CD4-positive, alpha-beta T cell treated with Interleukin-12 subunit alpha and Interleukin-12 subunit beta, for 1 hour (primary cell): ENCODE measurements at places on chromosomes 1 and 21.
A peak's percentile ranks its signal among the peaks of the same experiment; 100 is the strongest.

GRCh38 chr21:21668198-21668597 lies 670.0 kb downstream of the NCAM2 start:
- no peak for DNase-seq

- no peak for DNase-seq
These were observed 17.8 kb downstream of the GNG12 start for GRCh38 chr1:67815303-67816094.

GRCh38 chr1:43530483-43531106 lies at the start of gene PTPRF:
TSS of gene PTPRF (plus strand) at chr1:43530883. CDS start at chr1:43545076, 14,193 bp downstream.
- DNase-seq: peak; percentile 30

GRCh38 chr1:233707153-233707879 lies 93.4 kb downstream of the KCNK1 start:
- no peak for DNase-seq

- no peak for DNase-seq
These were observed 102.4 kb downstream of the CNIH3 start for GRCh38 chr1:224718470-224719053.

GRCh38 chr1:11804666-11805421 lies 920 bp downstream of the MTHFR start:
- peak; percentile 40 for DNase-seq

DNA sequence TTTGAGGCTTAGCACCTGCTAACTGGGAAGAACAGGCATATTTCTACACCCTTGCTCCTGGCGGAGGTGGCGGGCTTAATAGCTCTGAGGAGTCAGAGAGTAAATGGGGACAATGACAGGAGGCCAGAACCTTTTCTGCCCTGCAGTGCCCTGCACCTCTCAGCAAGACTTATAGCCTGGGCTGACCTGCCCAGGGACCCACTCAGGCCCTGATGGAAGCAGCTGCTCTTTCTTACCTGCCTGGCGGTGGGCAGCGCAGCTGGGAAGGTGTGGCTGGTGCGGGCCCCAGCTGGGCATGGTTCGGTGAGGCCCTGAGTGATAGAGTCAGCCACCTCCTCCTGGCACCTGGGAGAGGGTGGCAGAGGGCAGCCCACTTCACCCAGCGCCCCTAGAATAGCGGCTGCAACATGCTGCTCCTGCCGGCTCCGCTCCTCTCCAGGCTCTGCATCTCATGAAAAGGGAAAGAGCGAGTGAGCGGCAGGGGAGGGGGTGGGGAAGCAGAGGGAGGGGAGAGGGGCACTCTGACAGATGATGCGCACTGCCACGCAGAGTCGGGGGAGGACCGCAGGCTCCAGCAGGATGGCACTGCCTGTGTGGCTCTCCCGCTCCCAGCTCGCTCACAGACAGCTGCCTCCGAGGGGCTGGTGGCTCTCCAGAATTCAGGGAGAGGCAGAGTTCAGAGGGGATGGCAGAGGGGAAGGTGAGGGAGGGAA lies at the start of gene RGS8:
Gene RGS8 (minus strand): TSS at position 472 of the 713 bp plus-strand sequence. CDS start 14,938 bp downstream, outside the sequence.
- DNase-seq: no peak

DNA sequence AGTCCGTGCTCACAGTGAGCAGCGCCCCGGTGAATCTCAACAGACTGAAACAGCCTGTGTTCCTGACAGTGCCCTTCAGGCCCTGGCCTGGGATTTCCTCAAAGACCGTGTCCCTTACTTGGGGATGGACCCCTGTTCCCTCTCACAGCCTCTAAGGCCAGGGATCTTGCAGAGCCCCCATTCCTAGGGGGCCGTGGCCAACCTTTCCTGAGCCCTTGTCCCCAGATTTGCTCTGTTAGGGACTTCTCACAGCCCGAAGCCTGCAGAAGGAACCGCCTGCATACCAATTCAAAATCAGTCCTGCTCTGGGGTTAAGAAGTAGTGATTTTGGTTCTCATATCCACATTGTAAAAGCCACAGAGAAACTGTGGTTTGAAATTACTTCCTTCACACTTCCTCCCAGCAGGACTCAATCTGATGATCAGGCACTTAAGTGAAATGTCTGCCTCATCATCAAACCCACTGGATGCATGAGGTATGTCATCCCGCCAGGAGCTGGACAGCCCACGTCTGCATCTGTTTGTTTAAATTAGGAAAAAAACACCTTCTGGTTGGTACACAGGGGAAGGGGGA lies 14.9 kb downstream of the ABCA4 start:
- DNase-seq: no peak

- no peak for DNase-seq
These were observed 69.3 kb downstream of the RPS6KA1 start for GRCh38 chr1:26598890-26599289.

DNA sequence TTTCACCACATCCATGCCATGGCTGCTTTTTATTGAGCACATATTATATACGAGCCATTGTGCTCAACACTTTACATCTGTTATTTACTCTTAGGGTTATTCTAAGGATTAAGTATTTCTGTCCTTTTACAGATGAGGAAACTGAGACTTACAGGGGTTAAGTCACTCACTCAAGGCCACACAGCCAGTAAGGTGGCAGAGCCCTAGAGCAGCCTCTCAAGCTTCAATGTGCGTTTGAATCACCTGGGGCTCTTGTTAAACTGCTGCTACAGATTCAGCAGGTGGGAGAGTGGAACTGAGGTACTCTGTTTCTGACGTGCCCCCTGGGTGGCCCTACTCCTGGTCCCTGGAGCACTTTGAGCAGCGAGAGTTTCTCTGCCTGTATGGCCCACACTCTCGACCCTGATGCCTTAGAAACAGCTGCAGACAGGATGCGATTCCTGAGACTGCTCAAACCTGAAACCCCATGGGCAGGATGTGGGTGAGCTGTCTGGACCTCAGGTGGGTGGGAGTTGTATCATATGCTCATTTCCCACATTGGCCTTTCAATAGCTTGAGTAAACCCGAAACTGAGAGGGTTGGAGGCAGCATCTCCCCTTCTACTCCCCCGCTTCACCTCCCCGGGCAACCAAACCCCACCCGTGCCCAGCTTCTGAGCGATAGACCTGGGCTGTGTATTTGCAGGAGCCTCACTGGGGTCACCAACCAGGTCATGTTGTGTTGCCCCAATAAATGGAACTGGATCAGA lies 59.3 kb downstream of the MAN1C1 start:
- DNase-seq: peak; percentile 69

DNA sequence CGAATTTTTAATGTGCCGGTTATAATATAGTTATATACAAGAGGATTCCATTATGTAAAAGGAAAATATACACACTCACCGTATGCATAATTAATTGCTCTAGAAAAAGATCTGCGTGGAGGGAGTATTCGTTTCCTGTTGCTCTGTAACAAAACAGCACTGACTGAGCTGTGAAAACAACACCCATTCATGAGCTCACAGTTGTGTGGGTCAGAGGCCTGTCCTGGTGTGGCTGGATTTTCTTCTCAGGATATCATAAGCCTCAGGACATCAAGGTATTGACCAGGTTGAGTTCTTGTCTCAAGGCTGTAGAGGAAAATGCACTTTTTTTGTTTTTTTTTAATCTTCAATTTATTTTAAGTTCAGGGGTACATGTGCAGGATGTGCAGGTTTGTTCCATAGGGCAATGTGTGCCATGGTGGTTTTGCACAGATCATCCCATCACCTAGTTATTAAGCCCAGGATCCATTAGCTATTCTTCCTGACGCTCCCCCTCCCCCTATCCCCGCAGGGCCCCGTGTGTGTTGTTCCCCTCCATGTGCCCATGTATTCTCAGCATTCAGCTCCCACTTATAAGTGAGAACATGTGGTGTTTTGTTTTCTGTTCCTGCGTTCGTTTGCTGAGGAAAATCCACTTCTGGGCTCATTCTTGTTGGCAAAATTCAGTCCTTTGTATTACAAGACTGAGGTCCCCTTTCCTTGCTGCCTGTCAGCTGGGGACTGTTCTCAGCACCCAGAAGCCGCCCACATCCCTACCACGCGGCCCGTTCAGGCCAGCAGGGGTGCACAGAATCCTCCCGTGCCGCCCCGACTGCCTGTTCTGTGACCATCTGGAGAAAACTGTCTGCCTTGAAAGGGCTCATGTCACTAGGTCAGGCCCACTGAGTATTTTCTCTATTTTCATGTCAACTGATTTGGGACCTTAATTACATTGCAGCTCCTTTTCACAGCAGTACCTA lies 87.4 kb upstream of the ERRFI1 start:
- peak; percentile 34 for DNase-seq

DNA sequence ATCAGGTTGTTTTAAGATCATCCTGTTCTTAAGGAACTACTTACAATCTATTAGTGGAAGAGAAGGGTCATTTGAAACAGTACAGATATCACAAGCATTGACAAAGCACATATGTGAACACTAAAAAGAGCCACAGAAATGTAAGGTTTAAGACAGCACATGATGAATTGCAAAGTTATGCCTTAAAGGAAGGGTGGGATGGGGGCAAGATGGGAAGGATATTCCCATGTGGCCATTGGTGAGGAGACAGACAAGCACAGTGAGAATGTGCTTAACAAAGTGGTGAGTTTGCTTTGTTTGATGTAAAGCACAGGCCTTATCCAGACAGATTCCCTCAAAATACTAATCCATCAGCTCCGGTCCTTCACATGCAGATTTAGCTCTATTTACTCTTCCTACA lies 151.6 kb upstream of the IVNS1ABP start:
- no peak for DNase-seq

DNA sequence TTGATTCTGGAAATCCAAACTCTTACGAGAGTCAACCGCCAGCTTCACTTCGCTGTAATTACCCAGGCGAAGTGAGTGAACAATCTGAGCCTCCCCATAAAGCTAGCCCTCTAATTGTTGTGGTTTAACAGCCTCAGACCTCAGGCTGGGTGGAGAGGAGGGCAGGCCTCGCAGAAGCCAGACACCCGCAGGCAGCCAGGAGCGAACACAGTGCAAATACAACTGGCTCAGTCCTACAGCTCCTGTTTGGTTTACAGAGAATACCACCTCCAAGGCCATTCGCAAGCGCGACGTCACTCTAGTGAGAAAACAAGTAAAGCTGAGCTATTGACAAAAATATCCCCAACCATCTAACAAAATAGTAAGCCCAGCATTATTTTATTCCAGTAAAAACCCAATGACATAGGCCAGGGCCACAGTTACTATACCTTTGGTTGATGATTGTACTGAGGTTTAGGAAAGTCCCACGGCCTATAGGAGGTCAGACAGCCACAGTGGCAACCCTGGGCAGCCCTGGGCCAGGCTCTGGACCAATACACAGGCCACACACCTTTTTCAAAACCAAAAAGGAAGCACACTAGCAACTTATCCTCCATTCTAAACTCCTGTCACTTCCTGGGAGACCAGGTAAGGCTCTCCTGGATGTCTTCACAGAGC lies 163.3 kb downstream of the ETS2 start:
- DNase-seq: no peak

DNA sequence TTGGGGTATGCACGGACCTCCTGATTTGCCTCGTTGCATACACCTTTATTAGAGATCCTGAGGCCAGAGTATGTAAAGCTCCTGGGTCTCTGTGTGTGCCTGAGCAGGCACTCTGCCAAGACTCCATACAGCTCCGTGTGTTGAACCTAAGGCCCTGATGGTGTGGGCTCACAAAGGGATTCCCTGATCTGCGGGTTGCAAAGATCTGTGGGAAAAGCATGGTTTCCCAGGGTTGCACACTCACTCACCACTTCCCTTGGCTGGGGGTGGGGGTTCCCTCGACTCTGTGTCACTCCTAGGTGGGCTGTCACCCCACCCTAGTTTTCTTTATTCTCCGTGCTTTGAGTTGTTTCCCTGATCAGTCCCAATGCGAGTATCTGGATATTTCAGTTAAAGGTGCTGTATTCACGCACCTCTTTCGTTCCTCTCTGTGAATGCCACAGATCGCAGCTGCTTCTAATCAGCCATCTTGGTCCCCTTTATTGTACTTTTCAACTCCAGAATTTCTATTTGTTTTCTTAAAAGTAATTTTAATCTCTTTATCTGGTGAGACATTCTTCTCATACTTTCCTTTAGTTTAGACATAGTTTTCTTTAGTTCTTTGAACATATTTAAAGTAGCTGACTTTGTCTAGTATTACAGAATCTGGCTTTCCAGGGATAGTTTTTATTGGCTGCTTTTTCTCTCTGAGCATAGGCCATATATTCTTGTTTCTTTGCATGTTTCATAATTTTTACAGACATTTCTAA lies 39.0 kb upstream of the F3 start:
- DNase-seq: no peak

GRCh38 chr1:202248861-202249260 lies 55.3 kb downstream of the LGR6 start:
- DNase-seq: no peak

DNA sequence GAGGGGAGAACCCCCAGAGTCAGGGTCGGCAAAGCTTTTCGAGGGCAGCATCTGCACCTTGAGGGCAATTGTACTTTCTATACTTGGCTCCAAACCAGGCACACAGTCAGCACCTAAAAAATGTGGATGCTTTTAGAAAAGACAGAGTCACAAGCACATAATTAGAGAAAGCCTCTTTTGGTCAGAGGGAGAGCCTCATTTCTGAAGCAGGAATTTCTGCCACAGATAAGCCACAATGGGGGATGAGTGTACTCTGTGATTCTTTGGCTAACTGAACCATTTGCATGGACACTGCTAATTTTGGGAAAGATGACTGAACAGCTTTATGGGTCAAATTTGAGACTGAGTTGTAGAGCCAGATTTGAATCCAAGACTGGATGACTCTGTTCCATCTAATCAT lies 635.7 kb downstream of the KIF26B start:
- no peak for DNase-seq

DNA sequence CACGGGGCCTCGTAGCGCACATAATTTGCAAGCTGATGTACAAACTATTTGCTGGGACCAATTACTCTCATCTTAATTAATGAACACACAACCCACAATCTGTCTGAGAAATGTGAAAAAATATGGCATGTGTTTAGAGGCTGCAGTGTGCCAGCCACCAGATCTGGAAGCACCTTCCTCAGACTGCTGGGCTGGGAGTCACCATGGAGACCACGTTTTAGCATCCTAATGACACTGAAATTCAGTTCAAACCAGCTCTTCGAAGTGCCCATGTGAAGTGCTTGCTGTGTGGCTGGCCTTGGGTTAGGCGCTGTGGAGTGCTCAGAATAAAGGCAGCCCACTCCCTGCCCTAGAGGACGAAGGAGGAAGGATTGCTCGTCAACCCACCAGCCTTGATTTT lies 482.4 kb downstream of the OMA1 start:
- DNase-seq: no peak

DNA sequence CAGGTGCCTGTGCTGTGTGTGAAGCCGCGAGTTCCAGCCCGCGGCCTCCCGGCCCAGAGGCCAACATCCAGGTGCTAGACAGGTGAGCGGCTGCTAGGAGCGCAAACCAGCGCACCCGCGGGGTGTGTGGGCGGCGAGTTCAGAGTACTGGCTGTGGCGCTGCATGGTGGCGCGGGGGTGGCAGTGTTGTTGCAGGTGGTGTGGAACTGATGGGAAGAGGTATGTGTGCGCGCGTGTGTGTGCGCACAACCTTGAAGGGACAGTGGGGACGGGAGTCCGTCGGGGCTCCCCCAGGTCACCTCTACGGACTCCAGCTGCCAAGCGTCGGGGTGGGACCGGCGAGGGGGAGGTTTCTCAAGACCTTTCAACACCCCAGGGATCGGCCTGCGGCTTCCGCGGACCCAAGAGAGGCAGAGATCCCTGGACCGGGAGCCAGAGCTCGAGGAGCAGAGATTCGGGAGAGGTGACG lies 433 bp upstream of the DMBX1 start:
- no peak for DNase-seq
